NK-92 treated with Interleukin-12 subunit alpha and Interleukin-12 subunit beta, amount 100 ng/mL, for 24 hours (cell line): ENCODE measurements at places on chromosomes 3 and 15.

DNA sequence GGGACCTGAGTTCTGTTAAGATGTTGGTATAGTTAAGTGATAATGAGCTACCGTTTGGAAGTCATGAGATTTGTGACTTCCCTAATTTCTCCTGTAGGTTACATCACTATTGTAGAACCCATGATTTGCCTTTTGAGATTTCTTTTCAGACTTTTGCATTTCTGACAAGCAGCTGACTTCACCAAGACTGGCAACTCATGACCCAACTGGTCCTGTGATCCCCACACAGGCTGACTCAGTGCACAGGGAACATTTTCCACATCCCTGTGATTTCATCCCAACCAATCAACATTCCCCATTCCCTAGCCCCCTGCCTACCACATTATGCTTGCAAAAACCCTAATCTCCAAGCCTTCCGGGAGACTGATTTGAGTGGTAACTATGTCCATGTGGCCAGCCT is 242.1 kb upstream of the PDZRN3 start:
- no peak for DNase-seq

- no peak for DNase-seq
Observed at GRCh38 chr3:156429125-156429524, 125.8 kb downstream of the SSR3 start.

DNA sequence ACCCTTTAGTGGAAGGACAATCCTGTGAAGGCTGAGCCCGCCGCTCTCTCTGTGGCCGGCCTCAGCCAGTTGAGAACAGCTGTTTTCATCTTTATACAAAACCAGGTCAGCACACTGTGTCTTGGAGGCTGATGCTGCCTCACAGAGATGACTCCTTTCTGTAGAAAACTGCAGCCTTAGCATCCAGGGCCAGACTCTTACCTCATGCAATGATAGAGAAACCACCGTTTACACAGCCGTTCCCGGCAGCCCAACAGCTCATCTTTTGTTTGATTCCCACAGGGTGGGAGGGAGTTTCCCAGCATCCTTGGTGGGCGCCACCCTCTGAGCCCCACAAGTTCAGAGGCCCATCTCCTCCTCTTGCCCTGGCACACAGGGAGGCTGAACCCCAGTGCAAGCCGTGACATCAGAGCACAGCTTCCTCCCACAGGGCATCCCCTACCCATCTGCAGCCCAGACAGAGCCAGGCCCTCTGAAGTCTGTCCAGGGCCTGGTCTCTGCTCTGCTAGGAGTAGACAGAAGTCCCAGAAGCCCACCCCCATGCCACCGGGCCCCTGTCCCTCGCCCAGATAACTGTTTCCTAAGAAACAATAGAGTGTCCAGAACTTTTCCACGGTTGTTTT is 105.0 kb downstream of the LRRK1 start:
- DNase-seq: no peak

- no peak for DNase-seq
Observed at GRCh38 chr3:171543759-171544300, 83.6 kb upstream of the TNIK start.

DNA sequence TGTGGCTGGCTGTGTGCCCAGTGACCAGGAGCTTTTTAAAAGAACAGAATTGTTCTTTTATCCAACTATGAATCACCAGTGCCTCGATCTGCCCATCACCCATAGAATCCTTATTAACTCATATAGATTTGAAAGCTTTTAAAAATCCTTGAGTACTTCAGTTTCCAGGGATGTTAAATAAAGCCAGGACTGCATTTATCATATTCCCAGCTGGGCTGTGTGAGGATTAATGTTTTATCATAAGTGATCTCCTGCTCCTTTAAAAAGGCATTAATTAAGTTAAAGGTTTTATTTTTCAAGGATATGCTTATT is 234.0 kb downstream of the MYRIP start:
- no peak for DNase-seq

DNA sequence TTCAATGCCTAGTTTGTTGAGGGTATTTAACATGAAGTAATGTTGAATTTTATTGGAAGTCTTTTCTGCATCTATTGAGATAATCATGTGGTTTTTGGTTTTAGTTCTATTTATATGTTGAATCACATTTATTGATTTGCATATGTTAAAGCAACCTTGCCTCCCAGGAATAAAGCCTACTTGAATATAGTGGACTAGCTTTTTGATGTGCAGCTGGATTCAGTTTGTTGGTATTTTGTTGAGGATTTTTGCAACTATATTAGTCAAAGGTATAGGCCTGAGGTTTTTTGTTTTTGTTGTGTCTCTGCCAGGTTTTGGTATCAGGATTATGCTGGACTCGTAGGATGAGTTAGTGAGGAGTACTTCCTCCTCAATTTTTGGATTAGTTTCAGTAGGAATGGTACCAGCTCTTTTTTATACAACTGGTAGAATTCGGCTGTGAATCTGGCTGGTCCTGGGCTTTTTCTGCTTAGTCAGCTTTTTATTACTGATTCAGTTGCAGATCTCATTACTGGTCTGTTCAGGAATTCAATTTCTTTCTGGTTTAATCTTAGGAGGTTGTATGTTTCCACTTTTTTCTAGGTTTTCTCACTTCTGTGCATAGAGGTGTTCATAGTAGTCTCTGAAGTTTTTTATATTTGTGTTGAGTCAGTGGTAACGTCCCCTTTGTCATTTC is 209.8 kb upstream of the RBMS3 start:
- DNase-seq: no peak

GRCh38 chr15:60315878-60316277 is 81.9 kb downstream of the ANXA2 start:
- DNase-seq: no peak

DNA sequence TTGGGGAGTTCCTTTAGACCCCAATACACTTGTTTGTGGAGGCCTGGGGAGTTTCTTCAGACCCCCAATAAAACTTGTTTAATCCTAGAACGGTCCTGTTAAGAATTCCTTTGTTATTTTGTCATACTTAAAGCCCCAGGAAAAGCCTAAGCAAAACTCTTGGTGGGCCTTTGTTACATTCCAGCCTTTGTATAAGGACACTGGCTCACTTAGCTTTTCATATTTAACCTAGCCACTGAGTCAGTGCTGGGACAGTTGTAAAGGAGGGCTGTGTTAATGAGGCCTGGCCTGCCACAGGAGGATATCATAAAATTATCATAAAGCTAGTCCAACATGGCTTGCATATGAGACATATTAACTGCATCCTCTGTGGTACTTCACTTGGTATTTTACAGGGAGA is 760.1 kb downstream of the ZNF385D start:
- no peak for DNase-seq

DNA sequence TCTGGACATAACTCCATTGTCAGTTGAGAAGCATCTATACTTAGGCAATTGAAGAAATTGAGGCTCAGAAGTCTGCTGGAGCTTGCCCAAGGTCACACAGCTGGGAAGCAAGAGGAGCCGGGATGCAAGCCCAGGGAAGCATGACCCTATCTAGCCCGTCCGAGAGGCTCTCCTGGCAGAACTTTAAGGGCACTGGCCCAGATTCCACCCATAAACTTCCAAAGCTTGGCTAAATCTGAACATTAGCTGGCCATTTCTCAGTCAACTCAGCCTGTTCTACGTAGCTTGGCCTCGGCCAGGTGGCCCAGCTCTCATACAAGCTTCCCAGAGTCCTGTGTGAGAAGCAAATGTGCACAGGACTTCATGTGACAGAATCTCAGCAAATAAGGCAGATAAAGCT is 75.8 kb downstream of the LRIG1 start:
- DNase-seq: no peak

DNA sequence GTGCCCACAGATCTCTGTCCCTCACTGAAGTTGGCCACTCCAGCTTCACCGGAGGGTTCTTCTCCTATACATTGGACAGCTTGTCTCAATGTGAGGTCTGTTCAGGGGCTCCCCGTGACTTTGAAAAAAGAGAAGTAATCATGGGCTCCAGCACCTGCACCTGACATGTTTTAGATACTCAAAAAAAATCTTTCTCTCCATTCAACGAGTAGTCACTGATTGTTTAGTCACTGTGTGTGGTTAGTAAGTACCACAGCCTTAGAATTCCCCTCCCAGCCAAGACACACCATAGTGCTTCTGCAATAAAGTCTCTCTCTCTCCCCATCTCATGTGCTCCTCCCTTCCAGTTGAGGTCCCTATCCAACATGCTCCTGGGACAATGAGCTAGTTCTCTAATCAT is 18.6 kb downstream of the CCR9 start:
- no peak for DNase-seq

GRCh38 chr15:40037721-40038120 is 1.3 kb downstream of the SRP14 start:
- no peak for DNase-seq

GRCh38 chr15:60591496-60592370 is 112.8 kb upstream of the ICE2 start:
- DNase-seq: peak; percentile 77

- no peak for DNase-seq
Observed at GRCh38 chr3:164459521-164460151, 618.7 kb downstream of the SI start.

DNA sequence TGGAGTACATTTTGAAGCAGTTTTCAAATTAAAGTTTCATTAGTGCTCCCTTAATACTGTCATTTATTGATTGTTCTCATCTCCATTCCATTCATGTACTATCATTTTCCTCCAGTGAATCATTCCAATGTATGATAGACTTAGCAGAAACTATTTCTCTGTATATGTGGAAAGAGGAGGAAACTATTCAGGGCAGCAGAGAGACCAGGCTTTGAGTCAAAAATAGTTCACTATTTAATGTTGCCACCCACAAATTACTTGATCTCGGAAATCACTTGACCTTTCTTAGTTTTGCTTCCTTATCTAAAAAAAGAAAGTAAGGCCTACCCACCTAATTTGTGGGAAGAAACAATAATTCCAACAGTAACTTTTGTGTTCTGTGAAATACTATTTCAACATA is 610.5 kb upstream of the ZNF385D start:
- DNase-seq: no peak

DNA sequence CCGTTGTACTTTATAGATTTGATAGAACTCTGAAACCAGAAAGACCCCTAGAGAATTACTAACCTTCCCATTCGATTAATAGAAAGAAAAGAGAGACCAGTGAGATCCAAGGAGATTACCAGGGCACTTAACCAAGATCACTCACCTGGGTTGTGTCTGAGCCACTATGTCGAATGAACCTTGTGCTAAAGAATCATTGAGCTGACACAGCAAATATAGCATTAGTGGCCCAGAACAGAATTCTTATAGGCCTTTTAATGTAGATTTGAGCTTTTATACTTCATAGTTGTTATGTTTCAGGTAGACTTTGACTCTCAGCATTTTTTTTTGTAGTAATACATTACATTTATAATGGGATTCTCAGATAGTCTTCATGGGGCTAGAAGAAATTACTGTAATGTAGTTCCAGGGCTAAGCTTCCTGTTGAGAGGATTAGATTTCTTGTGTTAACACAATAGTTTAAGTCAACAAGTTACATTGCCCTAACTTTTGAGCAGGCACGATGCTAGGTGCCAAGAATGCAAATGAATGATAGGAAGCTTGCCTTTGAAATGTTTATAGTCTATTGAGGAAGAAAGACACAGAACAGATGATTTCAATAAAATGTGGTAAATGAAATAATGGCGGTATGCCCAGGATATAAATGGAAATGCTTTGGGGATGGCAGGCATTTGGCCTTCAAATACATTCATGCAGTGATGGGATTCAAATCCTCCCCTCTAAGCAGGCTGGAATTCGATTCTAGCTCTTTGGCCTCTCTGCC is 24.4 kb upstream of the ABHD10 start:
- no peak for DNase-seq

DNA sequence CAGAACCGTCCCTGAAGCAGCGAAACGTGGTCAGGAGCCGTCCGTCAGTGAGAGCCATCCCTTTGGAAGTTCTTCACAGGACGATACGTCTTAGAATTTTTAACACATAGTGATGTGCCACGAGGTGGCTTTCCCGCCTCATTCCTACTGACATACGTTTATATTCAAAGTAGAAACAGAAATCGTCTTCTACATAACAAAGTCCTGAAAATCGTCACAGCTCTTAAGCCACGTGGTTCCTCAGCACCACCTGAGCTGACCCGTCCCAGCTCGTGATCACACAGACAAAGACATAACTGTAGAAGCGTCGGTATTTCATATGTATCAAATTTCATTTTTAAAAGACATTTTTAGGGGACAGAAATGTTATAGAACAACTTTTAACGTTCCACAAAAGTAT is 73.5 kb downstream of the TFRC start:
- no peak for DNase-seq

GRCh38 chr3:114155370-114155821 is 23.5 kb downstream of the DRD3 start:
- DNase-seq: no peak

DNA sequence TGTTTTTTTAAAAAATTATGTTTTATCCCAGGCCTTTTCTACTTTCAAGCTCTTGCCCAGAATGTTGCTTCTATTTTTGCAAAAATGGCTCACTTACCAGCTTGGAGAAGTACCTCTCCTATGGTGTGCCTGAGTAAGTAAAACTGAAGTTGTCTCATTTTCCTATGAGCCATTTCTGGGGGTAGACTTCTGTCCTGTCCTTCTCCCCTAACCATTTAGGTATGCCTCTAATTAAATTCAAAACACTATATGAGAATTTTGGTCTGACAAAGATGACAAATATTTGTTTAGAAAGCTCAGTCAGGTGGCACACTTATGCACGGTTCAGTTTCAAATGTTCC is 282.5 kb upstream of the ICE2 start:
- DNase-seq: no peak

DNA sequence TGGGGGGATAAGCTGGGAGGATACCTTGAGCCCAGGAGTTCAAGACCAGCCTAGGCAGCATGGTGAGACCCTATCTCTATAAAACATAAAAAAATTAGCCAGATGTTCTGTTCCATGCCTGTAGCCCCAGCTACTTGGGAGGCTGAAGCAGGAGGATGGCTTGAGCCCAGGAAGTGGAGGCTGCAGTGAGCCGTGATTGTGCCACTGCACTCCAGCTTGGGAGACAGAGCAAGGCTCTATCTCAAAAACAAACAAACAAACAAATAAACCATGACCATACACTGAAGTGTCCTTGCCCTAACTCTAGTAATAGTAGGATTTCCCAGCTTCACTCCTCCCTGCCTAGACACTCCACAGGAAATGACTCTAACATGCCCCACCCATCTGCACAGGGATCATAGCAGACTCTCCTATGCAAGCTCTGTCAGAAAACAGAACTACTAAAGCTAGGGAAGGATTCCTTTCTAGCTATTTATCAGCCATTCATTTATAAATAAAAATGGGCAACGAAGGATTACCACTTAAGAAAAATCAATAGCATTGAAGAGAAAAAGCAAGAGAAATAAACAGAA is 4.6 kb downstream of the ERICH6 start:
- DNase-seq: no peak

GRCh38 chr3:190443257-190443656 is 6.4 kb downstream of the TMEM207 start:
- no peak for DNase-seq

DNA sequence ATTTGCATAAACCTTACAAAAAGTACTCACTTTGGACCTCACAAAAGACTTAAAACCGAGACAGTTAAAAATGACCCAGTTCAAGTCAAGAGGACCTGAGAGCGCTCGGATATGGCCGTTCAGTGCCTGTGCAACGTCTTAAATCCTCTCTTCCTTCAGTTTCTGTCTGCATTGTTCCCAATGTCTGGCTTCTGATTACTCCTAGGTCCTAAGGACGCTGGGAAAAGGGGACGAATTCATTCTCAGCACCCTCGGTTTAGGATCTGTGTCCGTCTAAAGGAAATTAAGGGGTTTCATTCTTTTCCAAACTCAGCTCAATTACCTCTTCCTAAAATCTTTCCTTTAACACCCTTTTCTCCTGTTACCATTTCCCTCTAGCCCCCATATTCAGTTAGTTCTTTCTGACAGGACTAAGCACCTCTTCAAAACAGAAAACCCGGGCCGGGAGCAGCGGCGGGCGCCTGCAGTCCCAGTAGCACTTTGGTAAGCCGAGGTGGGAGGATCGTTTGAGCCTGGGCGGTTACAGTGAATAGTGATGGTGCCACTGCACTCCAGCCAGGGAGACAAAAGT is 970 bp downstream of the DPPA4 start:
- no peak for DNase-seq
